ENCODE measurements at places on chromosomes 11 and 22.

- DNase-seq = no peak
These were observed 37.4 kb downstream of the CTNND1 start for GRCh38 chr11:57798905-57799559.

- no peak for DNase-seq
These were observed 314.6 kb downstream of the BLID start for GRCh38 chr11:121801394-121801748.

DNA sequence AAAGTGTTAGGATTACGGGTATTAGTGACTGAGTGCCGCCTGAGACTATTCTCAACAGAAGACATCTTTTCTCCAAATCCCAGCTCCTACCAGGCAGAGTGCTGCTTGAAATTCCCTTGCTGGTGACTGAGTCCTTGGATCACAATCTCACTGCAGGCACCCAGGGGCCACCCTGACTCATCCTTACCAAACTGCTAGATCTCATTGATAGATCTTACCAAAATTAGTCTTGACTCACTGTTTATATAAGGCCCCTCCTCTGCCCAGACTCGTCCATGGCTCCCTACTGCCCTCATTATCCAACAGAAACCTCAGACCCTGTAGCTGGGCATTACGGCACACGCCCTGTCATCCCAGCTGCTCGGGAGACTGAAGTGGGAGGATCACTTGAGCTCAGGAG lies 14.7 kb downstream of the TBC1D10A start:
- DNase-seq = no peak

- no peak for DNase-seq
These were observed 23.3 kb downstream of the SNAP29 start for GRCh38 chr22:20881869-20882815.

- no peak for DNase-seq
These were observed 131.8 kb upstream of the PARVA start for GRCh38 chr11:12245549-12246016.

- no peak for DNase-seq
These were observed 361.1 kb upstream of the CCDC179 start for GRCh38 chr11:23221366-23221765.

DNA sequence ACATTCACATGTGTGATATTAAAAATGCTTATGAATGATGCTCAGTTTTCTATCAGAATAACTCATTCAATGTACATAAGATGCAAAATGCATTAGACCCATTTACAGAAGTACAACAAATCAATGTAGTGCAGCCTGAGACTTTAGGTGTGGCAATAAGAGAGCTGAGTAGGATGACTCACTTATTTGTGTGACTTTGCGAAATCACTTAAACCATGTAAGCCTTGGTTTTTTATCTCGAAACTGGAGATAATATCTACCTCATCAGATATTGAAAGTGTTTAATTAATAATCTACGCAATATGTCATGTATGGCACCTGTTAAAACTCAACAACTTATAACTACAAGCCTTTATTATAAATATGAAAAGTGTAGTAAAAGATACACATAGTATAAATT lies 105.7 kb upstream of the LUZP2 start:
- DNase-seq = no peak

- no peak for DNase-seq
These were observed 25.4 kb upstream of the CD81 start for GRCh38 chr11:2351701-2352100.

DNA sequence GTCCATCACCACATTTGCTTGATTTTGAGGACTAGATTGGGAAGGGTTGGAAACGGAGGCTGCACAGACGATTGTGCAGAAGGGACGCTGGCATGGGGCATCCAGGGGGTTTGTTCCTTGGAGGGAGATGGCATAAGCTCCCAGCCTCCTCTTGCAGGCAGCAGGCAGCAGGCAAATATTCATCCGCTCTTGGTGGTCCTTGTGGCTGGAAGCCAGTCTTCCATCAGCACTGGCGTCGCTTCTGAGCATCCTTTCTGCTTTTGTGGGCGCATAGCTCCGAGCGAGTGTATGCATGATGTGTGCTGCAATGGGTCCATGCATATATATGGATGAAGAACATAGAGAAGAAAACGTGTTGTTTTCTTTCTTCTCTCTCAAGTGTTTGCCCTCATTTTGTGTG lies 166.1 kb upstream of the NTM start:
- DNase-seq = no peak

- no peak for DNase-seq
These were observed 1.6 kb upstream of the PHLDA2 start for GRCh38 chr11:2930704-2931419.

GRCh38 chr11:109853156-109853776 lies 239.9 kb upstream of the ZC3H12C start:
- DNase-seq = no peak

DNA sequence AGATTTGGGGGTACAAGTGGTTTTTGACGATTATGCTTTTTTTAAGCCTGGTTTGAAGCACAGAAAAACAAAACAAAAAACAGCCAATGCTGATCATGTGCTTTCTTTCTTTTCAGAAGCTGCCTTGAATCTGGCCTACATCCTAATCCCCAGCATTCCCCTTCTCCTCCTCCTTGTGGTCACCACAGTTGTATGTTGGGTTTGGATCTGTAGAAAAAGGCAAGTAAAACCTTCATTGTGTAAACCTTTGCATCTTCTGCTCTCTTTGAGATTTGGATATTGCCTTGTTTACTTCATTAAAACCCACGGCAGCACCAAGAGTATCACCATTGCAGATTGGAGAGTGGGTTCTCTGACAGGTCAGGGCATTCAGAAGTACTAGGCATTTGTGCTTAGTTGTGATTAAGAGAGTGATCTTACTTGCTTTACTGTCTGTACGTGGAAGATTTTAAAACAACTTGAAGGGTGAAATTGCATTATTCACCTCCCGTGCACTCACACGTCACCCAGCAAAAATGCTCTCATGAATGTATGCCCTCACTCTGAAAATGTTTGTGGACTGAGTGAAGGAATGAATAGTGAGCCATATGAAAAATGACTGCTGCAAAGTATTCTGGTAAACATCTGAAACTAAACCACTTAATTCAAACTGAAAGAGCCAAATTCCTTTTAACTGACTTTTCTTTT lies 17.0 kb downstream of the LAYN start:
- DNase-seq = no peak

- DNase-seq = no peak
These were observed 99.4 kb upstream of the DRD2 start for GRCh38 chr11:113574586-113574985.

GRCh38 chr22:37008365-37008764 lies 10.9 kb downstream of the TST start:
- no peak for DNase-seq

DNA sequence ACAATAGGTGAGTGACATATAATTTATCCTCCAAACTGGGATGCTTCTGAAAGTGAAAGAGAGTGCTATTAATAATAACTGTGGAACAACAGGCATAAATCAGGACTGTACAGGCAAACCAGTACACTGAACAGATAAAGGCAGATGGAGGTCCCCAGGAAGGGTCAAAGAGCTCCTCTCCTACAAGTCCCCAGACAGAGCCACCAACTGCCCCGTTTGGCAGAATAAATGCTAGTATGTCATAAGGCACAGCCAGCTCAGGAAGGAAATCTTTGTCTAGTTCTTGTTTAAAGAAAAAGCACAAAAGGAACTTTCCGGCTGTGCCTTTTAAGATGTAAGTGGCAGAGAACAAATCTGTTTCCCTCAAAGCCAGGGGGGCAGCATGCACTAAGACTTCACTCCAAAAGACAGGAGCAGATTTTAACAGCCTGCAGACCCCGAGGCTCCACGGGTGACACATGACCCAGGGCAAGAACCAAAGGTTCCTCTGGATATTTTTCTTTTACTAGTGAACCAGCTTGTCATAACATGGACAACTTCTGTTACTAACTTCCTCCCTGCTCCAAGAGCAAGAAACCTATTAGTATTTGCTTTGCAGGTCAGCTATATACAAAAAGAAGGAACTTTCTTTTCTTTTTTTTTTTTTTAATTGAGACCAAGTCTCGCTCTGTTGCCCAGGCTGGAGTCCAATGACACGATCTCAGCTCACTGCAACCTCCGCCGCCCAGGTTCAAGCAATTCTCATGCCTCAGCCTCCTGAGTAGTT lies 50.2 kb downstream of the MYH9 start:
- no peak for DNase-seq

GRCh38 chr11:68031144-68031464 lies 623 bp downstream of the NDUFS8 start:
- DNase-seq = no peak

DNA sequence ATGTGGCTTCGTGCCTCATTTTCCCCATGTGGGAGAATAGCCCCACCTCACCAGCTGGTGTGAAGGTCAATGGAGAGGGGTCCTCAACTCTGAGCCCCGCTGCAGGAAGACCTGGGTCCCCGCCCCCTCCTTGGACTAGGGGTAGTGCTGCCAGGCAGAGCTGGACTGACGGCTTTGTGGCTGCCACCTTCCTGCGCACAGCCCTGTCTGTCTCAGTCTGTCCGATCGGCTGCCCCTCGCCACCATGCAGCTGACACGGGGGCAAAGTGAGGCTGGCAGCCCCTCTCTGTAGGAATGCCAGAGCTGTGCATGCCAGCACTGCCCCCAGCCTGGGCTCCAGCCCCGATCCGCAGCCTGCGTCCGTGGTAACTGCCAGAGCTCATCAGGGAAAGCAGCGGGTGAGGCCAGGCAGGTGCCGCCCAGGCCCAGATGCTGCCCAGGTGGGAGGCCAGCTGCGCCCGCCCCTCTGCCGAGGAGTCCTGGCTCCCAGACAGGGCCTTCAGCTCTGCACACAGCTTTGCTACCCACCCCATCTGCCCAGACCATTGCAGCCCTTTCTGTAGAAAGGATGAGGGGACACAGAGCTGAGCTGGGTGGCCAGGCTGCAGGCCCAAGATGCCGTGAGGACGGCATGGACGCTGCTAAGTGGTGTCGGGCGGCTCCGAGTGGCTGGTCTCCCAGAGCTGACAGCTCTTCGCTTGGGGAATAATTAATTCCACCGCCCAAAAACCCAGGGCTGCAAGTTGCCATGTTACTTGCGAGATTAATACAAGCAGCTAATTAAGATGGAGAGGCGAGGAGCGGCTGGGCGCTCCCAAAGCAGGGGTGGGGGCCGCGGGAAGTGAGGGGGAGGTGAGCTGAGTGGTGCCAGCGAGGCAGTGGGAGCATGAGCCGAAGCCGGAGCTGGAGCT lies 19.5 kb upstream of the FLRT1 start:
- DNase-seq = no peak

- DNase-seq = peak; percentile 76
These were observed at the start of gene B4GAT1 for GRCh38 chr11:66347425-66348276. B4GAT1 (minus strand) TSS chr11:66347629; CDS start chr11:66347545, 84 bp downstream.

DNA sequence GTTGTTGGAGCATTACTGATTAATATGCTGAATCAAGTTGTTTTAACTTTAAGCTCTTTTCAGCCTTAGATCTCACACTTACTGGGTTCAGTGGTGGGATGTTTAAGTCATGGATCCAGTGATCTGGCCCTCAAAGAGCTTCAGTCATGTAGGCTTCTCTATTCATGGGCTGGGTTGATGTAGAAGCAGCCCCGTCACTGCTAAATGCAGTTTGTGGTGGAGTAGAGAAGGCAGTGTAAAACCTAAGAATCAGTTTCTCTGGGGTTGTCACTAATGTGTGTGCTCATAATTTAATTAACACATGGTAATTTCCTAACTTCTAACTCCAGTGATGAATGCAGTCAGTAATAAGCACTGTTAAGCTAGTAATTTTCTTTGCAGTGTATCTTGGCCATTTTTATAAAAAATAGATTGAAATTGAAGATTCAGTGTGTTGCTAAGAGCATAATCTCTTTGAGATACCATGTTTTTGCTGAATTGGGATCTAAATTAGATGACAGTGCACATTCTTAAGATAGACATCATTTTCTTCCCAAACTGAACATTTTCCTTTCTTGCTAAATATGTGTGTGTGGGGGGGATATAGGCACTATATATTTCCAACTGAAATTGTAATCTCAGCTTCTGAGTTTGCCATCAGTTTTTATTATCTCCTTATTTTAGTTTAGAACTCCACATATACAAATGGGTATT lies 9.0 kb downstream of the SPCS2 start:
- DNase-seq = no peak

DNA sequence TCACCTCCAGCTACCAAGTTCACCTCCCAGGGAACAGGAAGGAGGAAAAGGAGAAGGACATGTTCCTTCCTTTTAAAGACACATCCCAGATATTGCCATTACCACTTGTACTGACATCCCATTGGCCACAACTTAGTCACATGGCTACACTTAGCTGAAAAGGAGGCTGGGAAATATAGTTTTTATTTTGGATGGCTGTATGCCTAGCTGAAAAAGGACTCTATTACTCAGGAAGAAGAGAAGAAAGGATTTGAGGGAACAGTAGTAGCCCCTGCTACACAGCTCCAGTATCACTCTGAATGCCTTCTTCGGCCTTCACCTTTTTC lies 2.1 kb upstream of the APOA5 start:
- DNase-seq = no peak

- no peak for DNase-seq
These were observed 77.7 kb downstream of the FAM76B start for GRCh38 chr11:95711945-95712221.

DNA sequence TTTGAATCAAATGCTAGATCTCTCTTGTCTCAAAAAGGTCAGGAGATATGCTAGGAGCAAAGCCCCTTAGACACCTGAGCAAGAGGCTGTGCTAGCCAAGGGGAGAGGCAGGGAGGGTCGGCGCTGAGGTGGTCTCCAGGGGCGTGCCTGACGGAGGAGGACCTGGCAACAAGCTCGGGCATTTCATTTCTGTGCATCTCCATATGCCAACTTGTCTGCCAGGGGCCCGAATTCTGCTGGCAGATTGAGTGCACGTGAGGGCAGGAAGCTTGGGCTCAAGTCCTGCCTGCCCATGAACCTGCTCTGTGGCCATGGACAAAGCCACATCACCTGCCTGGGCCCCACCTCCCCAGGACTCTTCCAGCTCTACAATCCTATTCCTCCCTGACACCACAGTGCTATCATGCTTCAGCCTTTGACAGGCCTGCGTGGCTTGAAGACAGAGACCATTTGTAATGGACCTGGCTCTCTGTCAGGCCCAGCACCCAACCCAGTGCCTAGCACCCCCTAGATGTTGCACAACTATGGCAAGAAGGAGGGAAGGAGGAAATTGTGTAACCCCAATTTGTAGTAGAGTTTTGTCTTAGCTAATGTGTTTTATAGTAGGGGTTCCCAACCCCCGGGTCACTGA lies 16.3 kb upstream of the VSIG10L2 start:
- no peak for DNase-seq

DNA sequence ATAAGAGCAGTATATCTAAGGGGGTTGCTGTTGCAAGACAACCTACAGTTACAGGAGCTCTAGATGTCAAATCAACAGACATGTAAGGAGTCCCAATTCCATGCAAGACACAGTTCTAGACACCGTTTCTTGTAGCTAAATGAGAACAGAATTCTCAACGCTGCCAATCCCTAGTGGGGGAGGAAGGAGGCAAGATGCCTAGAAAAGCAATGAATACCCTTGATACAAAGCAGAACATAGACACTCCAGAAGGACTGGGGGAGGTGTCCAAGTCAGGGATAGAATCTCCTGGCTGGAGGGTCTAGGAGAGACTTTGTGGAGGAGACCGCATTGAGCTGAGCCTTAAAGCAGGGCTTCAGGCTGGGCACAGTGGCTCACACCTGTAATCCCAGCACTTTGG lies 280.2 kb downstream of the BUD13 start:
- DNase-seq = no peak

- DNase-seq = no peak
These were observed 2.8 kb downstream of the MAP3K11 start for GRCh38 chr11:65611028-65611757.

- peak; percentile 66 for DNase-seq
These were observed at the start of gene FERMT3 for GRCh38 chr11:64206457-64207255. FERMT3 (plus strand) TSS chr11:64206721; CDS start chr11:64207365, 644 bp downstream.
